BJ (cell line): ENCODE measurements at places on chromosomes 7 and 10. TPM values are rescaled to one million over a fixed set of nuclear protein-coding genes. Genes with fewer than 3 reads are reported as not detected.

DPYSL4 gene
- polyA plus RNA-seq = 3.4 and 5.3 TPM in 2 replicates

GRCh38 chr7:44847920-44848634, at the start of gene H2AZ2:
Gene H2AZ2 (minus strand): TSS chr7:44848087. CDS start chr7:44847971, 116 bp downstream.
- DNase-seq = peak; percentile 99

GRCh38 chr10:113381981-113382509, 170.8 kb upstream of the HABP2 start:
- DNase-seq = no peak

- DNase-seq = no peak
Observed at GRCh38 chr7:119197877-119198527, 973.5 kb downstream of the ANKRD7 start.

GIMAP2 gene
- 0.05 and 0.13 TPM in 2 replicates for polyA plus RNA-seq

LRRC61 gene
- 0.56 and 0.85 TPM in 2 replicates for polyA plus RNA-seq

KCP gene
- polyA plus RNA-seq = 0.02 TPM in 1 of 2 replicates, not detected in the other

DNA sequence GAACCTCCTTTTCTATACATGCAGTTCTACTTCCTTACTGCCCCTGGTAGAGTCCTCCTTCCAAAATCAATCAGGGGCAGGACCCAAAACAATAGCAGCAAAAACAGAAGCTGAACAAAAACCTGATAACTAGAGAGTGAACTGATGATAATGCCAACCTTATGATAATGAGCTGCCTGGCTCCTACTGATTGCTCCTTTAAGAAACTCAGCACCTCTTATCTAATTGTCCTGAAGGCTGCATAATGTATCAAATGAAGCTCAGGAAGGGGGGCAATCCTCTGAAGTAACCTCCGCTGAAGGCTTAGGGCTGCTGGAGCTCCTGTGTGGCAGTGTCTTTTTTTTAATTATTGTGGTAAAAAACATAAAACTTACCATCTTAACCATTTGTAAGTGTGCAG, 257.0 kb downstream of the PHTF2 start:
- DNase-seq = no peak

DNA sequence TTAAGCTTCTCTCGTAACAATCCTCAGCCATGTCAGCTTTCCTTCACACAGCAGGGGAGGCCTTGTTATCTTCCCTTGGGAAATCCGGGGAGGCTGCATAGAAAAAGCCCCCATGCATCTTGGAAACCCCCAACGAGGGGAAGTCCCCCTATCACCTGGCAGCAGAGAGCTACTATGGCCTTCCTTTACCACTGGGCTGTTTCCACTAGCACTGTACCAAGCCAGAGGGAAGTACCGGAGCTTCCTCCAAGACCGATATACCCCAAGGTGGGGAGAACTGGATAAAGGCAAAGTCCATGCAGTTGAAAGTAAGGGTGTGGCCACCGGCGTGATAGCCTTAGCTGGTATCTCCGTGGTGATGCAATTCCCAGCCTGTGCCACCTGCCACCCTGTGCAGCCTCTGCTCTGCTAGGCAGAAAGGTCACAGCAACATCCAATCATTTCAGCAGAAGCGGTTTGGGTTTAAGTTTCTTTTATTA, 4.4 kb upstream of the CLIP2 start:
- no peak for DNase-seq

DNA sequence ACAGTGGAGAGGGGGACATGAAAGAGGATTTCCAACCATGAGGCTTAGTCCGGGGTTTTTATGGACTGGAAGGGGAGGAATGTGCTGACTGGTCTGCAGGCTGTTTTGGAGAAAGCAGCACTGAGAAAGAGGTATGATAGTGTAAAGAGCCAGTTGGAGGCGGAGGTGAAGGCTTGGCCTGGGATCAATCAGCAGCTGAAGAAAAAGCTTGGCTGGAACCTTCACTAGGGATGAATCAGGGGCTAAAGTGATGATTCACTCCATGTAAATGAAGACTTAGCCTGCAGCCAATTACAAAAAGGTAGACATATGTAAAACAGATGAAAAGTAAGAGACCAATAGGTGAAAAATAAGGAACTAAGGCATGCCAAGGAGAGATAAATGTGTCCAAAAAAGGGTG, 1382.6 kb downstream of the GATA3 start:
- DNase-seq = no peak
